ENCODE measurements at places on chromosomes 11 and 22.

GRCh38 chr11:47288066-47288465 is 18.1 kb downstream of the MADD start:
- DNase-seq = no peak

- no peak for DNase-seq
These were observed 323 bp upstream of the P2RY2 start for GRCh38 chr11:73217810-73218105.

GRCh38 chr11:45730014-45730413 is 64.6 kb upstream of the CHST1 start:
- no peak for DNase-seq

GRCh38 chr11:2807025-2807681 is 78.4 kb downstream of the CDKN1C start:
- no peak for DNase-seq

DNA sequence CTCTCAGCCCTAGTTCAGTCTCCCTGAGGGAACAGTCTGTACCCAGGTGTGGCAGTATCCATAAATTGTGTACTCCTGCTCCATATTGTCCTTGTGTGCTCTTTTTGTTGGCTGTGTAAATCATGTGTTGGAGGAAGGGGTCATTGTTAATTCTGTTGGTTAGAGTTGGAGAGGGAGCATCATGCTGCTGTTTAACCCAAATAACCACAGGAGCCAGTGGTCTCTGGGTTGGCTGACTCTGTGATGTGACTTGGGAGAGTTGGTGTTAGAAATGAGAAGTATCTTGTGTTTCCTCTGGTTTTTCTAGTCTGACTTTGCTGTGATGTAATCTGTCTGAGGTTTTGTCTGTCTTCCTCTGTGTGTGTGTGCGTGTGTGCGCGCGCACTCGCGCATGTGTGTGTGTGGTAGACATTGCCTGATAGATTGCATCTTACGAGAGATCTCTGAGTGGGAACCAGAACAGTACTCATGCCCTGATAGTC is 30.5 kb downstream of the CTNND1 start:
- no peak for DNase-seq

DNA sequence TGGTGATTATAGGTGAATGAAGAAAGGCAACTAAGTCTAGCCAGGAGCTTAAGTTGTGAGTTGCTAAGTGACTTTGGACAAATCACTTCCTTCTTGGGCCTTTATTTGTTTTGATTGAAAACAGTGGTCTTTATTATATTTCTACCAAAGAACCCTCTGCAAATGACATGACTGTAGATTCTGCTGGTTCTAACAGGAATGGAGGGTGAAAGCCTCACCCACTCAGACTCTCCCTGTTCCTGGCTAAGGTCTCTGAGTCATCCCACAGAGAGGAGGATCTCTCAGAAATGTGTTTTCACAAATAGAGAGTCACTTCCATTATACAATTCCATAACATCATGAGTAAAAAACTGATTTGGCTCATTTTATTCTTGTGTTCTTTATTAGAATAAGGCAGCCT is 583.9 kb upstream of the LRRC4C start:
- DNase-seq = no peak

- DNase-seq = no peak
These were observed 812 bp upstream of the SMTN start for GRCh38 chr22:31080164-31080847.

DNA sequence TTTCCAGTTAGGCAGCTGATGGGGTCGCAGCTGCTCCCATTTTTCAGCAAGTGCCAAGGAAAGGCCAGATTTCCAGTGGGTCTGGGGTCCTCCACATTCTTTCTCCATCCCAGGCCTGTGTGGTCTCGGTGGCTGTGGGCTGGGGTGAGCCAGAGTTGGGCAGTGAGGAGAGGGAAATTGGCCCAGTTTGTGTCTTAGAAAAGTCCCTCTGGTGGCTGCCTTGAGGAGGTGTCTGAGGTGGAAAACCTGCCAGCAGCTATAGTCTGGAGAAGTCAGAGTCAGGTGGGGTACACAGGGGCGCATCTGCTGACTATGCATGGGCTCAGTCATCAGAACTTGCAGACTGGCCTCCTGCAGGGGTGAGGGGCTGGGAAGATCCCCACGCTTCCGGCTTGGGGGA is 30.5 kb downstream of the MRGPRD start:
- no peak for DNase-seq

DNA sequence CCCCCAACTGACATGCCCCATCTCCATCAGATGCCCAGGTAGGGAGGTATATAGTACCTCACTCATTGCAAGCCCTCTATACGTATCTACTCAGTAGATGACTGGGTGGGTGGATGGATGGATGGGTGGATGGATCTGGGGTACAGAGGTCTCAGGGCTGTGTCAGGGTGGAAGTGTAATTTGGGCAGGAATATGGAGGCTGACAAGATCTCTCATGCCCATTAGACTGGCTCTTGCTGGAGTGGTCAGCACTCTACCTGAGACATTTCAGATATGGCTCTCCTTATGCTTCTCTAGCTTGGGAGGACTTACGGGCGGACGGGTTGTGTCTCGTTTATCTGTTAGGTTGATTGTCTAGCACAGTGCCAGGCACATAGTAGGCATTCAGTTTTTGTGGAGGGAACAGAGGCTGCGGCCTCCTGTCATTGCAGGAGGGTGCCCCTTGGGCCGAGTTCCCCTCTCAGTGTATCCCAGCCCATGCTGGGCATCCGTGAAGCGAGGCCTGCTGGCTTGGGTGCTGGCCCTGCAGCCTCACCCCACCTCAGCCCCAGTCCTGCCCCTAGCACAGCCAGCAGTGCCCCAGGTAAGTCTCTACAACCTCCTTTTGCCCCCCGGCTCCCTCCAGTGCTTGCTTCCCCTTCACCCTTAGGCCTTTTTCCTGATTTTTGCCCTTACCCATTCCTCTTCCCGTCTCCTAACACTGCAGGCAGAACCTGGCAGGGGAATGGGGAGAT is 13.7 kb downstream of the ROBO3 start:
- DNase-seq = no peak

- no peak for DNase-seq
These were observed 55.2 kb downstream of the NECTIN1 start for GRCh38 chr11:119673759-119674336.

GRCh38 chr11:84788220-84788619 is 838.9 kb downstream of the DLG2 start:
- DNase-seq = no peak

DNA sequence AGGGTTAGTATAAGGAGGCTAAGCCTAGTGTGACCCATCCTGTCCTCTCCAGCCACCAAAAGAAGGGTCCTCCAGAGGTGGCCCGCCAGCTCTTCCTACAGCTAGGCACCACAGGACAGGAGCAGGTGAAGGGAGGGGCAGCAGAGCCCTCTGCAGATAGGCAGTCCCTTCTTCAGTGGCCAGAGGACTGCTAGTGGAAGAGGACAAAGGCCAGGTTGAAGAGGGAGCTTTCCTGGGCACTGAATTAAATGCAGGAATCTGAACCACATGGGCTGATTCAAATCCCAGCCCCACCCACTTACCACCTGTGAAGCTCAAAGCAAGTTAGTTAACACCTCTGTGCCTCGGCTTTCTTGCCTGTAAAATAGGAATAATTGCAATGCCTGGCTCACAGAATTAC is 409.5 kb downstream of the NXPE2 start:
- DNase-seq = no peak

- DNase-seq = no peak
These were observed 115.1 kb downstream of the DCDC1 start for GRCh38 chr11:31254415-31254814.

- no peak for DNase-seq
These were observed 30.2 kb upstream of the CRYBB3 start for GRCh38 chr22:25169278-25170031.

DNA sequence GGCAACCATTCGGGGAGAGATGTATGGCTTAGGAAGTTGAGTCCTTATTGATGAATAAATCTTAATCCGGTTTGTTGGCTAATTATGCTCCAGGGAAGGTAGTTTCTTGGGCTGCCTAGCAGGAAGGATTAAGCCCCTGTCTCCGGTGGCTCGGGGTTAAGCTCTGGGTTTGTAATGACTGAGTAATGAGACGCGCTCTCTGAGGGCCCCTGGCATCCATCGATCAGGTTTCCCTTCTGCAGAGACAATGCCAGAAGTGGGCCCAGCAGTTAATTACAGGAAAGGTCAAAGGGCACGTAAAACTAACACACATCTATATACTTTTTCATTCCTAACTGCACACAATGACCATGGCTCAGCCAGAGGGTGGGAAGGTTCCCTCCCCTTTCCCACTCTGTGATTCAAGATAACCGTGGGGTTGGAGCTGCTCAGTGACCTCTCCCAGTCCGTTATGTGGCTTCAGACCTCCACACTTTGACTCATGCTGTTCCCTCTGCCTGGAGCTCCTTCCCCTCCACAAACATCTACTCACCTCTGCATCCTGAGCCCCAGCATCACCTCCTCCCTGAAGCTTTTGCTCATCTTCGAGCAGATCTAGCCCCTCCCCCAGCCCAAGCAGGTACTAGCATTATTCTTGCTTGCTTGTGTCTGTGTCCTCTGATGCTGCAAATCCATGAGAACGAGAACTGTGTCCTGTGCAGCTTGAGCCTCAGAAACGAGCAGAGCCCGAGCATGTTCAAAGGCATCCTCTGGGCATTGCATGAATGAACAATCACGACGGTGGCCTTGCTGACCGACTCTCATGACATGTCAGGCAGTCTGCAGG is 16.6 kb downstream of the SCUBE1 start:
- no peak for DNase-seq

DNA sequence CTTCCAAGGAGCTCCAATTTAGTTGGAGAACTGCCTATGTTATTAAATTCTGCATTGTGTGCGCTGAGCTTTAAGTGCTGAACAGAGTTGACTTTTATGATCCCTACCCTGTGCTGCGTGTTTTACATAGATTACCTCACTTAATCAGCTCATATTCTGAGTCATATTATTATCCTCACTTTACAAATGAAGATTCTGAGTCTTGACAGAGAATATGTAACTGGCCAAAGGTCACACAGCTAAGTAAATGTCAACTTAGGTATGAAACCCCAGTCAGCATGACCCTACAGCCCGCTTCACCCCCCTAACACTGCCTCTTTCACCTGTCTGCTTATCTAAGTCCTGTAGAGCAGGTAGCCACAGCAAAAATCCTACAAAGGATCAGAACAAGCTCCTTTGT is 19.8 kb upstream of the TMPRSS5 start:
- DNase-seq = no peak

GRCh38 chr11:98734686-98735085 is 286.1 kb upstream of the CNTN5 start:
- DNase-seq = no peak

DNA sequence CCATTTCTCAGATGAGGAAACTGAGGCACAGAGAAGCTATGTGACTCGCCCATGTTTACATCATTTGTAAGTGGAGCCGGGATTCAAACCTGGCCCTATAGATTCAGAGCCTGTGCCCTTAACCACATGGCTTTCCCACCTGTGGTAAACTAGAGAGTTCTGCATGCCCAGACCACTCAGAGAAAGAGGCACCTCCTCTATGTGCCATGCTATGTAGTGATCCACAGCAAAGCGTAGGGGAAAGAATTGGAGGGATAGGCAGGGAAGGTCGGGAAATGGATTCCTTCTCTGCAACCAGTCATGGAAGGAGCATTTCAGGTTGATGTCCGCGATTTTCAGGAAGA is 15.4 kb upstream of the POU2AF2 start:
- DNase-seq = no peak

- DNase-seq = no peak
These were observed 39.5 kb upstream of the CUL5 start for GRCh38 chr11:107969219-107969618.

DNA sequence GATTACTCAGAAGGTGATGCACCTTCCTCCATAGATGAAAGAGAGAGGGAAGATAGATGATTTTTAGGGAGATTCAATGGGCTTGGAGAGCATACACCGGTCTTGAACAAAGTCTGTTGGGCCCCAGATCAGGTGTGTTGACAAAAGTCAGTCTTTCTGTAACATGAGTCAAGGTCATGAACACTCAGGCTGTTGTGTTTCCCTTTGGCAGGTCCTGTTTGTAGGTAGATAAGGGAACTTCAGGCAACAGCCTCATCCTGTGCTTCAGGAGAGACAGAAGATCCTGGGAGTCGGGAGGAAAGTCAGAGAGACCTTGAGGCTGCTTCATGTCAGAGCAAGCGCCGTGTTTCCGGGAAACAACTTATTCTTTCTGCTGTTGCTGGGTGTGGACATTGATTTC is 703.1 kb downstream of the BRD1 start:
- no peak for DNase-seq

- no peak for DNase-seq
These were observed 6.9 kb upstream of the PHOX2A start for GRCh38 chr11:72250661-72251464.
